ENCODE measurements at places on chromosomes 3 and 15. TPM values are rescaled to one million over a fixed set of nuclear protein-coding genes. Genes with fewer than 3 reads are reported as not detected.

DNA sequence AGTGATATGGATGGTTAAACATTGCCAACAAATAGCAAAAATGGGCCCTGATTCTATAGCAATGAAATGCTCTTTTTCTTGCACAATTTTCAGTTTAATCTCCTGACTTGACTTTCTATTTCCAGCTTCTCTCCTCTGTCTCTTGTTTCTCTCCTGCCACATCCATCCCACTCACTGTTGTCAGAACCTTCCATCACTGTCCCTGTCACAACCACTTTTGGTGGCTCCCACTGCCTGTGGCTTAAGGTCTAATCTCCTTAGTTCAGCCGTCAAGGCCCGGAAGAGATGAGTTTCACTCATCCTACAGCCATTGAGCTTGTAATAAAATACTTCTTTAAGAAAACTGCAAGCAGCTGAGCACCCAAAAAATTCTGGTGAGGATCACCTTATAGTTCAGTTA is 19.5 kb downstream of the SLC7A14 start:
- DNase-seq: no peak

DNA sequence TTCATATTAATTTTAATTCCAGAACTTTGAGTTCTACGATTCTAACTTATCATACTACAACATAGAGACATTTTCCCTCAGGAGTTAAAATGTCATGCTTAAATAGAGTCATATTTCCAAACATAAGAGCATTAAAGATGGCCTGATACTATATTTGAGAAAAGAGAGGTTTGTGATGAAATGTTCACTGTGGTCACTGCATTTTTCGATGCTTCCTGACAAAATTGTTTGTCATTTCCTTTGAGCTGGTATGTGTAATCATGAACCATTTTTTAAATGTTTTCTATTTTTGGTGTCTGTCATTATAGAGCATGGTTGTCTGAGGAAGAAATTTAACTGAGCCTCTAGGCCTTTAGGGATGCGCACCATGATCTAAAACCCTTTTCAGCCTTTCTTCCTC is 721.4 kb upstream of the NR2F2 start:
- no peak for DNase-seq

SAXO2 gene
- 3.5 TPM for polyA plus RNA-seq

CCR3 gene
- polyA plus RNA-seq: not detected

DNA sequence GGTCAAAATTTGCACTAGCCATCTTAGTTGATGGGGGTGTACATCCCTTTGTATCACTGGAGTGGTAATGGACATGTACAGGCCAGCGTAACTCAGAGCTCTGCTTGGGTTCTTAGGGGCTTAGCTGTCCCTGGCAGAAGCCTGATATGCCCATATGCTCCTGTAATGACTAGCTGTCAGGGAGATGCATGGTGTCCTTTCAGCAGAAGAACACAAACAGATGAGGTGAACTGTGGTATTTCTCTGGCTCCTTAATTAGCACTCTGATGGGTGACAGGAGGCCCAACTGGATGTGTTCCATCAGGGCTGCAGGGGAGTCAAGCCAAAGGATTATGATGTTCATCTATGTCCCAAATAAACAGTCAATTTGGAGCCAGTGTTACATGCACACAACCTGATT is 774.5 kb downstream of the AGBL1 start:
- DNase-seq: peak; percentile 56

SSR3 gene
- polyA plus RNA-seq: 91.0 TPM
